ENCODE measurements at places on chromosomes 16 and 17.

GRCh38 chr17:64386412-64387144 lies 4.1 kb downstream of the PECAM1 start:
- DNase-seq = no peak

DNA sequence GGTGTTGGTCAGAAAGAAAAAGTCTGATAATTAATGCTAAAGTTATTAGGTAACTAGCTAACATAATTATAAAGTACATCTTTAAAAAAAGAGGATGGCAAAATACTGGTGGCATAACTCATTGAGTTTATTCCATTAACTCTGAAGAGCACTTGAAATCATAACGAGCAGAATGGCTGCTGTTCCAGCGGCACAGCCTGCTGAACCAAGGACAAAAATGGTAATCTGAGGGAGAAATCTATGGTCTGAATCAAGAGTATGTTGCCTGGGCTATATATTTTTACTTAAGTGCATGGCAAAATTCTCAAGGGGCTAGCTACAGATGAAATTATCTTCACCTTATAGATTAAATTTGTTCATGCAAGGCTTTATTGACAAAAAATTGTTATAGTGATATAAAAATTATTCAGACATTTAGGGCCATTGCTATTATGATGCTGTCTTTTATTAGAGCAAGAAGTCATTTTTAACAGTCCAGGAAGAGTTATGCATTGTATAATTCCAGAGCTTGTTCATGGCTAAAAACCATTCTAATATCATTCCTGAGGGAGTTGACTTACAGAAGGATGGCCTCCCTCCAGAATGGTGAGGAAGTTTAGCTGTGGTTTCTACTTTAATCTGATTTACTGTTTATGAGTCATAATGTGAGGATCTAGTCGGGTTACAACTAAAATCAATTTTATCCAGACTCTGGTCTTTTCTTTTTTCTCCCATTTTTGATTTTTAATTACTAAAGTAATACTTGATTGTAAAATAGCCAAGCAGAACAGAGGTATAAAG lies 41.4 kb upstream of the ANKFN1 start:
- peak; percentile 57 for DNase-seq

DNA sequence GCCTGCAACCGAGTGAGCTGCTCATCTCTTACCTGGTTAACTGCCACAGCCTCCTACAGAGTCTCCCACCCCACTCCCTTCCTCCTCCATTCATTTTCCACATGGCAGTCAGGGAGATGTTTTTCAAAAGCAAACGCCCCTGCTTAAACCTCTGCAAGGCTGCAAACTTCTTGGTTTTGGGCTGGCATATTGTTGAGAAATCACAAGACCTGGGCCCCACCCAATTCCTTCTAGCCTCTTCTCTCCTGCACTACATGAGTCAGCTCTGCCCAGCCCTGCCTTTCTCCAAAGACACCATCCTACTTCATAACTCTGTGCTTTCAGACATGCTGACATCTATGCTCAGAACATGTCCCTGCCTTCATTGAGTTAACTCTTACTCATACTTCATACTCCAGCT lies 136.1 kb downstream of the SPACA3 start:
- no peak for DNase-seq

GRCh38 chr16:50460538-50461399 lies 87.4 kb upstream of the NKD1 start:
- DNase-seq = no peak

DNA sequence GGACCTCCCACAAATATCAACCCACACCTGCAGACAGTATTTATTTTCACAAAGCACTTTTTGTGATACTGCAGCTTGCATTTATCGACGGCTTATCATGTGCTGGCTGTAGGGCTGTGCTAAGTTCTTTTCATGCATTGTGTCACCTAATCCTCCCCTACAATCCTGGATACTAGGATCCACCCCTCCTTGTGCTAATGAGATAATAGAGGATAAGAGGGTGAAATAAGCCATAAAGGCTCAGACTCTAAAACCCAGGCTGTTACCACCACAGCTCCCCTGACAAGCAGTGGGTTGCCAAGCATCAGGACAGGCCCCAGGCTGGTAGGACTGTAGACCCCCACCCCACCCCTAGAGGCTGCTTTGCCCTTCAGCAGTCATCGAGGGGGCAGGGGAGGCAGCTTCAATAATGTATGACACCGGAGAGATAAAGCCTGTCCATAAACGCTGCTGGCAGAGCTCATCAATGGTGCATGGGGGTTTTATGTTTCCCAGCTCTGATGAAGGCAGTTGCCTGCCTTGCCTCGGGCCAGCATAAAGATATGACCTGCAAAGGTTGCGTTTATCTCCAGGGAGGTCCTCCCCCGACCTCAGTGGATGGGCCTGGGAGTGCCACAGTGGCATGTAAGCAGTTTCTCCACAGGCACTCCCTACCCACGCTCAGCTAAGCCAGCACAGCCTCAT lies 73.9 kb upstream of the C16orf82 start:
- no peak for DNase-seq
